Gastrocnemius medialis (tissue), 4 donors: ENCODE measurements at places on chromosomes 3 and 15. TPM values are rescaled to one million over a fixed set of nuclear protein-coding genes. Genes with fewer than 3 reads are reported as not detected.

GRCh38 chr3:31010491-31010890 lies 116.0 kb upstream of the GADL1 start:
- no peaks in the 10 kb centered on the region for H3K36me3 ChIP-seq
- no peak for DNase-seq
- no peak overlapping the region for H3K4me3 ChIP-seq
- H3K27ac ChIP-seq = no peak overlapping the region
- no peaks in the 10 kb centered on the region for H3K4me1 ChIP-seq

DNA sequence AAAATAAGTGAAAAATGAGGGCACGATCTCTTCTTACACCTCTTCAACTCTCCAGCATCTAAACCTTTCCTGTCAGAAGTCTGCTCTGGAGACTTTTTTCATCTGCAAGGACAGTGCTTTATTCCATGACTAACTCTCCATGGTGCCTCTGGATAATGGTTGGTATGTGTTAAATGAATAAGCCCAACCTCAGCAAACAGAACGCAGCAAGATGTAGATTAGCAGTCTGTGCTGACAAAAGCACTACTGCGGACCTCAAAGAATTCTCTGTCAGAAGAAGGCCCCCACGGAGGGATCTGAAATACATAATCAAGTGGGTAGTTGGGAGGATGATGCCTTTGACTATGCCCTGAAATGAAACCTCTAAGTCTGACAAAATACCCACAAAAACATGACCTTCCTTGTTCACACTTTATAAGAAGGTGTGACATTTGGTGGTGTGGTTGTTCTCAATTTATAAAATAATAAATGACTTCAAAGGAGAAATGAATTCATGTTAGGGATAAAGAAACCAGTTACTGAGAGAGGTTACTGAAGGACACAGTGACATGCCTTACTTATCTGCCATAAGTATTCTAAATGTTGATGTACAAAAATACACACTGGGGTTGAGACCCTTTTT lies 43.2 kb upstream of the ADCY5 start:
- H3K4me1 ChIP-seq = no peaks in the 10 kb centered on the region
- DNase-seq = no peak
- no peak overlapping the region for H3K27ac ChIP-seq
- H3K27me3 ChIP-seq = no peaks in the 10 kb centered on the region

DNA sequence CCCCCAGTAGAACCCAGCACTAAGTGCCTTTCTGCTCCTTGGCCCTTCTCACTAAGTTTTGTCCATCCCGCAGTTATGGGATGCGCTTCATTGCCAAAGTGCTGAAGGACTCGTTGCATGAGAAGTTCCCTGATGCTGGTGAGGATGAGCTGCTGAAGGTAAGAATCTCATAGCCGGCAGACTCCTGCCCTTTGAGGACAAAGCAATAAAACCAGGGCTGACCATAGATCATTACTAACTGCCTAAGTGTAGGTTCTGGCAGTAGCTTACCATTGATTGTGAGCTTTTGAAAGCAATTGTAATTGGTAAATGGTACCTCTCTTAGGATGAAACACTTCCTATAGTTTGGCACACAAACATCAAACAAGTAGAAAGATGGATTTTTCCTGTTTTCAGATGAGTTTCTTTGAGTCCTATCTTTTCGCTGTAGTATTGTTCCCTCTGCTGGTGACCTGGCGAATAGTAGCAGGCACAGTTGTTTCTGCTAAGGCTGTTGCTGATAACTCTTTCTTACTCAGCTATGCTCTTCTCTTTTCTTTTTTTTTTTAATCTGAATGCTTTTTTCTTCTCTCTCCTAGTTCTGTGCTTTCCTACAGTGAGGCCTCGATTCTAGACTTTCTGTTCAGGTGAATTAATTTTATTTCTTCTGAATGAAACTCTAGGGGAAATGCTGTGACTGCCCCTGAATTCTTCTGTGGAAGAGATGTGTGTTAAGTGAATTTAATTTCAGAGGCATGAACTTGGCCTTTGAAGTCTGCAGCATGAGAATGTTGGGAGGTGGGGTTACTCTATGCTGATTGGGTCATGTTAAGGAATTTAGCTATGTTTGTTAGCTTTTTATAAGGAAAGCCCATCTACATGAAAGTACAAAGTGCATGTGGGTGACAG lies 47.4 kb upstream of the CRTC3 start:
- no peaks in the 10 kb centered on the region for H3K4me1 ChIP-seq
- no peak overlapping the region for H3K4me3 ChIP-seq
- peaks cover 100% of the 10 kb centered on the region for H3K36me3 ChIP-seq
- H3K27ac ChIP-seq = peak overlapping the region; percentile 11
- no peaks in the 10 kb centered on the region for H3K27me3 ChIP-seq

Gene THOC7
- 52.0 TPM for total RNA-seq

Gene GOLGA6L7
- total RNA-seq = not detected

DNA sequence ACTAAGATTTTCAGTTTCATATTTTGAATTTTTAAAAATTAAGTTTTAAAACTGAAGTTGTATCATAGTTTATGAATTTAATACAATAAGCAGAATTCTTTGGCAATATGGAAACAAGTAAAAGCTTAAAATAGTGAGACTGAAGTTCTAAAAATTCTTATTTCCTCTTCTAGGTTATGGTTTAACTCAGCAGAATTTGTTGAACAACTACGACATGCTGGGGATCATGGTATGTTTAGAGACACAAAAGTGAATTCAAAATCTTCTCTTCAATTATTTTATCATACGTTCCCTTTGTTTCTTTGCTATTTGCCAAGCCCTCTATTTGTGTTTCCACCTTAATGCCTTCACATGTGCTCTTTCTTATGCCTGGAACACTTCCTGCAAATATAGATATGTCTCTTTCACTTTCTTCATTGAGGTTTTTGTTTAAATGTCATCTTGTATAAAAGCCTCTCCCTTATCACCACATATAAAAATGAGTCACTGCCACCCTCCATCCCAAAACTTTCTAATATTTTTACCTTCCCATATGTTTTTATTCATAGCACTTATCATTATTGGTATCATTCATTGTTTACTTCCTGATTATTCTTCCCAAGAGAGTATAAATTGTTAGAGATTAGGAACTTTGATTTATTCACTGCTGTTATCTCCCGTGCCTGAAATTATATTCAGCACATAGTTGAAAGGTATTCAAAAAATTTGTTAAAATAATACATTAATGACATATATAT lies 6.4 kb downstream of the SUCNR1 start:
- no peaks in the 10 kb centered on the region for H3K4me1 ChIP-seq
- H3K27ac ChIP-seq = no peak overlapping the region
- H3K27me3 ChIP-seq = no peaks in the 10 kb centered on the region
- no peak for DNase-seq

Gene FEZF2
- not detected for total RNA-seq

GRCh38 chr3:24963762-24964625 lies 464.1 kb upstream of the RARB start:
- no peaks in the 10 kb centered on the region for H3K4me1 ChIP-seq
- H3K4me3 ChIP-seq = no peak overlapping the region
- DNase-seq = no peak
- H3K36me3 ChIP-seq = no peaks in the 10 kb centered on the region

Gene IL17RE
- total RNA-seq = 0.64 TPM

DNA sequence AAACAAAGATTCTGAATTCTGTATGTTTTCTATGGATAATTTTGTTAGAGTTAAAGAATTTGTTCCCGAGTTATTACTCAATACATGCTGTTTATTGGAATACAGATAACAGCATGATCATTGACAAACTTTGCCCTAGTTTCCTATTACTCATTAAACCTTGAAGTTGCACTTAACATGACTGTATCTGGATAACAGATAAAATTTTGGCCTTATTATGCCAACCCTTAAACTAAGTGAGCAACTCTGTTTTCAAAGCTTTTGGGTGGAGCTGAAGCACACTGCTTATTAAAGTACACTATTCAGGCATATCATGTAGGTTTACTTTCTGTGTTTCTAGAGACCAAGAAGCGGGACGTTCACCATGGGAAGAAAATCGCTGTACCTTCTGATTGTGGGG lies at the start of gene AADAC:
Gene AADAC (plus strand): TSS at position 318 of the 400 bp plus-strand sequence. CDS start 47 bp downstream, at position 365.
- H3K36me3 ChIP-seq = no peaks in the 10 kb centered on the region
- H3K4me1 ChIP-seq = no peaks in the 10 kb centered on the region
- no peaks in the 10 kb centered on the region for H3K27me3 ChIP-seq
- H3K4me3 ChIP-seq = no peak within 1 kb of the TSS
- no peak within 1 kb of the TSS for H3K27ac ChIP-seq
- DNase-seq = no peak

DNA sequence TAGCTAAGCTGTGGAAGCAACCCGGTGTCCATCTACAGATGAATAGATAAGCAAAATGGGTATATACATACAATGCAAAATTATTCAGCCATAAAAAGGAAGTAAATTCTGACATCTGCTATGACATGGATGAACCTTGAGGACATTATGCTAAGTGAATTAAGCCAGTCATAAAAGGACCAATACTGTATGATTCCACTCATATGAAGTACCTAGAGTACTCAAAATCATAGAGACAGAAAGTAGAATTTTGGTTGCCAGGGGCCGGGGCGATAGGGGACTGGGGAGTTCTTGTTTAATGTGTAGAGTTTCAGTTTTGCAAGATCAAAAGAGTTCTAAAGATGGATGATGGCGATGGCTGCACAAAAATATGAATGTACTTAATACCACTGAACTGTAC lies 10.3 kb downstream of the EID1 start:
- H3K27ac ChIP-seq = no peak overlapping the region
- H3K4me1 ChIP-seq = no peaks in the 10 kb centered on the region
- no peaks in the 10 kb centered on the region for H3K27me3 ChIP-seq

DNA sequence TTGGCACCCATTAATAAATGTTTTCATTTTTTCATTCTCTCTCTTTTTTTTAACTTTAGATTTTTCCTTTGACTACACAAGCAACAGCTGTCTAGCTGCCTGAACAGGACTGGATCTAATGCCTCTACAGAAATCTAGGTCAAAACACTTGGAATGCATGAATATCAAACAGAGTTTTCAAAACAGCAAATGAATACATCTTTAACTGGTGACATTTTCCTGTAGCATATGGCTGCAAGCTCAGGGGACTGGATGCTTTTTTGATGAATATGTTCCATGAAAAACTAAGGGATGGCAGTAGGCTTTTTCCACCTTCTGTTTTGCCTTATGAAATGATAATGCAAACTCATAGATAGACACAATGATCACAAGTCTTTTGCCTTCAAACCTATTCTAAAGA lies 661.7 kb downstream of the MCTP2 start:
- no peaks in the 10 kb centered on the region for H3K36me3 ChIP-seq
- H3K27ac ChIP-seq = no peak overlapping the region
- H3K27me3 ChIP-seq = no peaks in the 10 kb centered on the region
- H3K4me3 ChIP-seq = no peak overlapping the region
- DNase-seq = no peak

- H3K4me3 ChIP-seq = no peak overlapping the region
- no peak for DNase-seq
- H3K27ac ChIP-seq = no peak overlapping the region
- peaks cover 7% of the 10 kb centered on the region for H3K36me3 ChIP-seq
Measured at GRCh38 chr3:43704697-43705096, 14.0 kb downstream of the ABHD5 start.

DNA sequence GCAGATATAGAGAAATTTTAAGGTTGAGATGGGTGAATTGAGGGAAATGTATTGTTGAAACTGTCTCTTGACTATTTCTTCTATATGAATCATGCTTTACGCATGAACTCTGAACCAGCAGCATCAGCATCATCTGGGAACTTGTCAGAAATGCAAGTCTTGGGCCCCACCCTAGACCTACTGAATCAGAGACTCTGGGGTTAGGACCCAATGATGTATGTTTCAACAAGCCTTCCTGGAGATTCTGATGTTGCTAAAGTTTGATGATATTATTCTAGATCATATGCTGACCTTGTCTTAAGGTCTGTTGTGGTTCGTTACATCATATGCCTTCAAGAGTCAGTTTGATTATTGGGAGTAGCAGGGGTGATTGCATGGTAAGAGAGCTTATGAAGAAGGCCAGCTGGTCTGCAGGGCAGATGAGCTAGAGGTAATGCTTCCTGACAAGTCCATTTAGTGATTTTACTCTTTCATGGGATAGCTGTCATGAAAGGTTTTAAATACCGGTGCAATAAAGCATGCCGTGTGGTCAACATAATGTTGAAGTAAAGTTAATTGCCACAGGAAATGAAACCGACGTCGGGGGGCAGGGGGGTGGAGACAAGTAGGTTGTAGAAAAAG lies 152.4 kb upstream of the MRPL3 start:
- H3K36me3 ChIP-seq = no peaks in the 10 kb centered on the region
- DNase-seq = no peak
- H3K27ac ChIP-seq = no peak overlapping the region
- no peaks in the 10 kb centered on the region for H3K4me1 ChIP-seq
- no peaks in the 10 kb centered on the region for H3K27me3 ChIP-seq

DNA sequence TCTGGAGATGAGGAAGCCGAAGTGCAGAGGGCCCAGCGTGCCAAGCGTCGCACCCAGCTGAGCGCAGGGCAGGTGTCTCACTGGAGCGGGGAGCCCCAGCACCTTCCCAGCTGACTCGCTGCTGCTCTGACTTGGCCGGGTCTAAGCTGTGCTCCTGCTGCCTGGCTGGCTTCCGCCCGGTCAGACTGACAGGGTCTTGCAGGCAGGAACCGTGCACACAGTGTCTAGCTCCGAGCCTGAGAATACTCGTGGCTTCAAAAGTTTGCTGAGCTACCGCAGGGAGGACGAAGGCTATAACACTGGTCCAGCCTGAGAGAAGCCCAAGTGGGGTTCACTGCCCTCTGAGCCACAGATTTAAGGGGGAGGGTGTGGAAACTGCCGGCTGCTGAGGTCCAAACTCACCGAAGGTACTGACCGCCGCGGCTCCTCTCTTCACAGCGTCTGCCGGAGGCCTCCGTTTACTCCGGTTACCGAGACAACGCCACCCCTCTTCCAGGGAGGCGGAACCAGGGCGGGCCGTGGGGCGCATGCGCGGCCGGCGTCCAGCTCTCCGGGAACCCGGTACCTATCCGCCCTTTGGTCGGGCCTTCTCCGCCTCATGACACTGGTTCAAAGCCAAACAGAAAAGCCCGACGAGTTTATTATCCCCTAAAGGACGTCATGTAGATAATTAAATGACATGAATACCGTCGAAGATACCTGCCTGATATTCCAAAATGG lies at the start of gene CFAP44:
Gene CFAP44 (minus strand): TSS at position 443 of the 720 bp plus-strand sequence. CDS start 7,829 bp downstream, outside the sequence.
- no peaks in the 10 kb centered on the region for H3K36me3 ChIP-seq
- DNase-seq = peak; percentile 39
- no peak within 1 kb of the TSS for H3K27ac ChIP-seq
- no peaks in the 10 kb centered on the region for H3K27me3 ChIP-seq
- peak within 1 kb of the TSS; percentile 15 for H3K4me3 ChIP-seq
- no peaks in the 10 kb centered on the region for H3K4me1 ChIP-seq

- H3K36me3 ChIP-seq = no peaks in the 10 kb centered on the region
- no peak for DNase-seq
- H3K27ac ChIP-seq = no peak overlapping the region
- H3K4me1 ChIP-seq = peaks cover under 1% of the 10 kb centered on the region
- H3K4me3 ChIP-seq = no peak overlapping the region
Measured at GRCh38 chr3:171192176-171192854, 165.8 kb upstream of the SLC2A2 start.
